Type B pancreatic cell (in vitro differentiated cells): ENCODE measurements at places on chromosomes 4 and X. TPM values are rescaled to one million over a fixed set of nuclear protein-coding genes. Genes with fewer than 3 reads are reported as not detected.

GRCh38 chrX:1205681-1206611 is 6.5 kb downstream of the CRLF2 start:
- no peak for DNase-seq

DNA sequence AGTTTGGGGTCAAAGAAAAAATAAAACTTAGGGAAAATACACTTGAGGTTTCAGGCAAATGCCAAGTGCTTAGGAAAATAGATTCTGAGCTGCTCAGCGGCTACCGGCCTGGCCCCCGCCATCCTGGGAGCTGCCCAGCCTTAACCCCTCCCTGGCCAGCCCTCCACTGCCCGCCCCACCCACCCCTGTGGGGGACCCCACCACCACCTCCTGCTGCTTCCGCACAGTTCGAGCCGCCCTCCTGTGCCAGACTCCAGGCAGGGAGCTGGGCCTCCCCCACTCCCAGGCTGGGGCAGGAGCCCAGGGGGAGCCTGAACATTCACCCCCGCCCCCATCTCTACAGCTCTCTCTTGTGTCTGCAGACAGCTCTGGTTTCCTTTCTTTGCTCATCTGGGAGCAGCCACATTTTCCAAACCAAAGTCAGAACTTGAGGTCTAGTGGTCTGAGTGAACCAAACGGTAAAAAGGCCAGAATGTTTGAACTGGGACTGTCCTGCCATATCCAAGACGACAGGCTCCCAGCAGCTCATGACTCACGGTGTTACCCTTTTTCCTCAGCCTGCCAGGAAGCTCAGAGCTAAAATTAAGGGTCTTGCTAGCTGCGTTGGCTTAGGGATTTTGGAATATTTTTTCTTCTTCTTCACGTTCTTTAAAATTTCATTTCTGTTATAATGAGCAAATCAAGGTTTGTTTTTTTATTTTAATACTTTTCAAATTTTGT is 4.7 kb upstream of the FGFR3 start:
- no peak for DNase-seq

DNA sequence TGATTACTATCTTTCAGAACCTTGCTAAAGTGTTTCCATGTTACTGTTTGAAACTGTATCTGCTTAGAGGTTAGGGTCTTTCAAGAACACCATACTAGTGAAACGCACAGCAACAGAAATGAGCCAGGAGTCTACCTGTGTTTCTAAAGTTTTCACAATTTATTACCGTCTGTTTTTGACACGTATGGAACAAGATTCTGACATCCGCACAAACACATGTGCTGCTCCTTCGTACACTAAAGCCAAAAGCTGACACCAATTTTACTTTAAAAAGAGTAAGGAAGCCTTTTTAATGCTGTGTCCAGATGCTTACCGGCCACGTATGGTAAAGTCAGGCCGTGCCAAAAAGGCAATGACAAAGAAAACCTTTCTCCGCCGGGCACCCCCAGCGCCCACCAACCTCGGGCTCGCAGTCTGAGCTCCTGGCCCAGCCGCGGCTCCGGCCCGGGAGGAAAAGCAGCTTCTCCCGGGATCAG is 532 bp downstream of the RPS4X start:
- DNase-seq, result no peak

DNA sequence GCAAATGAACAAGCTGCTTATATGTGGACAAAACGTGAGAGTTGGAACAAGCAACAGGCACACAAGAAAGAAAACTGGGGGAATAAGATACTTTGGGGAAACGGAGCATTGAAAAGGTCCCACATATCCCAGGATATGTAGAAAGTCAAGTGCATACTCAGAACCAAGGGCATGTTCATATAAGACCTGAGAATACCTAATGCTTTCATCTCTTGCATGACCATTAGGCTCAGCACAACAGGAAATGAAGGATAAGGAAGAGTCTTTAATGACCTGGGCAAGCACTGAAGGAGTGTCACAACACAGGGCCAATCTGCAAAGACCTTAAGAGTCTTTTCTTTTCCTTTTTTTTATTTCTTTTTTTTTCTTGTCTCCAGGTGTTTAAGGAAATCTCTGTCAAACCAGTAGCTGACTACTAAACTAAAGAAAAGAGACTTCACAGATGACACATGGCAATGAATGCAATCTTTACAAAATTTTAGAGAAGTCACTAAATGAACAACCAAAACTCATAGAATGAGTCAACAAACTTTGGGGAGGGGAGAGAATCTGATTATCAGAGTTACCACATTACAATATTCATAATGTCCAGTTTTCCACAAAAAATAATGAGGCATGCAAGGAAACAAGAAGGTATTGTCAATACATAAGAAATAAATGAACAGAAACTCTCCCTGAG is 67.9 kb upstream of the STK26 start:
- no peak for DNase-seq

DNA sequence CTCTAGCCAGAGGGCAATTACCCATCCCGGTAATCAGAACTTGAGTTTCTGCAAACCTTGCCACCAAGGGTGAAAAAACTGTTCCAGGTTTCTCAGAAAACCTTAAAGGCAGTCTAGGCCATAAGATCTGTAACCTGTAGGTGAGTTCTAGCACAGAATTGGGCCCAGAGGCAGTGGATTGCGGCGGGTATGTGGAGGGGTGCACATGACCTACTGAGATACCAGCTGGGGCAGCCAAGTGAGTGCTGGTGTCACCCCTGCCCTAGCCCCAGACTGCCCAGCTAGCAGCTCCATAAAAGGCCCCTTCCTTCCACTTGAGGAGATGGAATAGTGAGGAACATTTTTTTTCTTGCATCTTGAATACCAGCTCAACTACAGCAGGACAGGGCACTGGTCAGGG is 176.7 kb downstream of the SMARCA1 start:
- DNase-seq, result no peak

DNA sequence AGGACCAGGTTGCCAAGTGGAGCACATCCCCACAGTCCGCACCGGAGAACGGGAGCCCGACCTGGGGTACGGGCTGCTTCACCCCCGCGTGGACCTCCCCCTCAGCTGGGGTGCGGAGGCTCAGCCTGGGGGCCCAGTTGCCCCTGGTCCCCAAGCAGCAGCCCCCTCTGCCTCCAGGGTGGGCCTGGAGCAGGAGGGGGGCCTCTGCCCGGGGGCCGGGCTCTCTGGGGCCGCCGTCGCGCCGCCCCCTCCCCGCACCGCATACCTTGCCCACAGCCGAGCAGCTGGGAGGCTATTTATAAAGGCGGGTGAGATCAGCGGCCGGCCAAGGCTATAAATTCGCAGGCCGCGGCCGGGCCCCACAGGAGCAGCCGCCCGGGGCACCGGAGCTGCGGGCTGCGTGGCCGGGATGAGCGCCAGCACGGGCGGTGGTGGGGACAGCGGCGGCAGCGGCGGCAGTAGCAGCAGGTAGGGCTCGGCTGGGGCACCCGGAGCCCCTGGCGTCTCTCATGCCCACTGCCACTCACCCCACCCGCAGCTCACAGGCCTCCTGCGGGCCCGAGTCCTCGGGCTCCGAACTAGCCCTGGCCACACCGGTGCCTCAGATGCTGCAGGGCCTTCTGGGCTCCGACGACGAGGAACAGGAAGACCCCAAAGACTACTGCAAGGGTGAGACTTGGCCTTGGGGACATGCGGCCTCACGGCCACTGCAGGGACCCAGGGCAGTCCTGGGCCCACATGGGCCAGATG is at the start of gene SRPK3:
Gene SRPK3, plus strand, starts transcription at position 364 of the 750 bp plus-strand sequence. Its CDS starts 46 bp downstream, at position 410.
- DNase-seq, result no peak

Gene PLA2G12A
- total RNA-seq, result 39.3 and 44.0 TPM in 2 replicates

GRCh38 chr4:112114452-112114851 is 30.8 kb upstream of the FAM241A start:
- no peak for DNase-seq

Gene FGA
- 13.4 and 41.0 TPM in 2 replicates for total RNA-seq

GRCh38 chr4:54155936-54156335 is 56.0 kb downstream of the GSX2 start:
- DNase-seq, result no peak

DNA sequence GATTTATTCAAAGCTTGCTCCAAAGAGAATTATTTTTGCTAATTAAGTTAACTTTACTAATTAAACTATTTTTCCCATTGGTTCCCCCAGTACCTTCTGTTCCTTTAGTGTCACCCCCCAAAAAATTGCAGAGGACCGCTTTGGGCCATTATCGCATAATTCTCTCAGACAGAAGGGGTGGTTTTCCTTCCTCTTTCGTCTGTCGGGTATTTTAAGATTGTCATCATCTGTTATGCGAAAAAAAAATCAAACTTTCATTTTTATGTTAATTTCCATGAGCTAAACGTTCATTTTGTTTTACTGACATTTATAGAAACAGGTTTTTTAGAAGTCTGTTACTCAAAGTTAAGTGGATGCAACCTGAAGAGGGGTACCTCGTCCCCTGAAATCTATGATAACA is 76.2 kb upstream of the DDX3X start:
- no peak for DNase-seq

Gene AMER1
- 8.9 and 11.7 TPM in 2 replicates for total RNA-seq

Gene CT45A1
- total RNA-seq, result not detected in 2 replicates

Gene MFAP3L
- 7.4 and 10.1 TPM in 2 replicates for total RNA-seq

Gene FAM9C
- 0.67 TPM in 1 of 2 replicates, not detected in the other for total RNA-seq

Gene RAI2
- total RNA-seq, result 5.7 and 7.9 TPM in 2 replicates

- no peak for DNase-seq
Measured at GRCh38 chrX:26651755-26652154, 435.8 kb downstream of the MAGEB5 start.

GRCh38 chr4:153729895-153730294 is 29.9 kb downstream of the RNF175 start:
- DNase-seq, result no peak

DNA sequence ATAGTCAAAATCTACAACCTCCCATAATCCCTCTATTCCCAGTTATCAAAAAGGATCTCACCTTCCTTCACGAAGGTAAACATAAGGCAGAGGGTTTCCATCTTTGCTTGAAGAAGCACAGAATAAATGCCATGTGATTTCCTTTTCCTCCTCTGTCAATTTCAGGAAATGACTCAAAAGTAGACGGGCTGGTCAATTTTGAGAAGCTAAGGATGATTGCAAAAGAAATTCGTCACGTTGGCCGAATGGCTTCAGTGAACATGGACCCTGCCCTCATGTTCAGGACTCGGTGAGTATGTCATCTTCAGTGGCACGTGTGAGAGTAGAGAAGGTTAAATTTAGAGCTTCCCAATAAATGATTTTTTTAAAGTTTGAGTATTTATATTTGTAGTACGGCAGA is 240.2 kb downstream of the RAPGEF2 start:
- DNase-seq, result no peak

Gene ZNF674
- total RNA-seq, result 3.5 and 4.3 TPM in 2 replicates

Gene TMPRSS11B
- total RNA-seq, result 1.0 and 3.1 TPM in 2 replicates

DNA sequence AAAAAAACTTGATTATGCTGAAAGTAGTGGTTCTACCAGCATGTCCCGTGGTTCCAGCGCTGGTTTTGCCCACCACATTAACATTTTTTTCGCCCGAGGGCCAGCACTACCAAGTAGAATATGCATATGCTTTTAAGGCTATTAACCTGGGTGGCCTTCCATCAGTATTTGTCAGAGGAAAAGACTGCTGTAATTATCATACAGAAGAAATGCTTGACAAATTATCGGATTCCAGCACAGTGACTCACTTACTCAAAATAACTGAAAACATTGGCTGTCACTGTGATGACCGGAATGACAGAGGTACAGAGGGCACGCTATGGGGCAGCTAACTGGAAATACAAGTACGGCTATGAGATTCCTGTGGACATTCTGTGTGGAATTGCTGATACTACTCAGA is 34.6 kb downstream of the PRPS2 start:
- DNase-seq, result no peak

GRCh38 chr4:1204828-1205585 is 32.6 kb upstream of the SPON2 start:
- peak; percentile 67 for DNase-seq

- DNase-seq, result no peak
Measured at GRCh38 chr4:181437895-181438294, 805.3 kb upstream of the TENM3 start.

DNA sequence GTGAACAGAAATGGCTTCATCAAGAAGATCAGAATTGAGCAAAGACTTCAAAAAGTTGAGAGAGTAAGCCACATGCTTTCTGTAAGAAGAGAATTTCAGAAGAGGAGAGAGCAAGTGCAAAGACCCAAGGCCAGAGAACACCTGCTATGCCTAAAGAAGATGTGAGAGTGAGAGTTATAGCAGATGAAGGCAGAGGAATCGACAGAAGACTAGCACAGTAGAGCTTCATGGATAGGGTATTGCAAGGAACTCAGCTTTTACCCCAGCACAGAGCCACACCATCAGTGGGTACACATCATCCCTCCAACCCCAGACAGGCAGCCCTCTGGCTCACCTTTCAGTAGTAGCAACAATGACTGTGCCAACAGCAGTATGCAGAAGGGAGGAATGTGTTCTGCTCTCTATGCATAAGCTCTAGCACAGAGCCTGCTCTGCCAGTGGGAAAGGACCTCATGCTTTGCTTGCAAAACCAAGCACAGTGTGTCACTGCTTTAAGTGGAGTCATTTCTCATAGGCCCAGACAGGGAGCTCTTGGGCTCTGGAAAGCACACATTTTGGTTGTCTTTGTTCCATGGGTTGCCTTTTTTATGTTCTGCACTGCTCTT is 318.6 kb downstream of the NAF1 start:
- no peak for DNase-seq

- DNase-seq, result no peak
Measured at GRCh38 chr4:147340591-147341120, 140.2 kb upstream of the EDNRA start.
